ENCODE measurements at places on chromosomes 1 and 21. TPM values are rescaled to one million over a fixed set of nuclear protein-coding genes. Genes with fewer than 3 reads are reported as not detected.

Gene MNDA
- not detected for total RNA-seq

Gene FCGR2B
- not detected for total RNA-seq

Gene TEKT2
- total RNA-seq = not detected

Gene ARMH1
- total RNA-seq = 0.54 TPM

Gene OR2T33
- not detected for total RNA-seq

Gene DNAI4
- total RNA-seq = 0.39 TPM

Gene C8A
- total RNA-seq = not detected

All from A549 treated with GW870086 at 1 μM for 4 hours (cell line).